ENCODE measurements at places on chromosomes 7 and 10.

GRCh38 chr7:116317907-116318306, 107.6 kb downstream of the TES start:
- DNase-seq: no peak

- no peak for DNase-seq
These were observed 12.6 kb upstream of the UBE2D1 start for GRCh38 chr10:58322072-58322834.

DNA sequence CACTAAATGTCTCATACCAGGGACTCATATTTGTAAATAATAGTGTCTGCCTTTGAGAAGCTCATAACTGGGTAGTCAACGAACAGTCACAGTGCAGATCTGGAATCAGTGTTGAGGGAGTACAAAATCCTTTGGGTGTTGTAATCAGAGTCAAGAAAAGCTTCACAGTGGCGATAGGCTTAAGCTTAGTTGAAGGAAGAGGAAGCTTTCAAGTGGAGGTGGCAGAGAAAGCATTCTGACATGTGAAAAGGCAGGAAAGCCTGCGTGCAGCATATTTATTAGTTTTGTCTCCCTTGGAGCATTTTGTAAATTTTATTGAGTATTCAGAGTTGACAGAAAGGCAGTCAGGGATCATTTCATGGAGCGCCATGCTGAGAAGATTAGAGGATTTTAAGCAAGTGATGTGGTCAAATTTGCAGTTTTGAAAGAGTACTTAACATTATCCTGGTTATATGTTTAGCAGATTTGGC, 104.9 kb downstream of the ADK start:
- DNase-seq: no peak

DNA sequence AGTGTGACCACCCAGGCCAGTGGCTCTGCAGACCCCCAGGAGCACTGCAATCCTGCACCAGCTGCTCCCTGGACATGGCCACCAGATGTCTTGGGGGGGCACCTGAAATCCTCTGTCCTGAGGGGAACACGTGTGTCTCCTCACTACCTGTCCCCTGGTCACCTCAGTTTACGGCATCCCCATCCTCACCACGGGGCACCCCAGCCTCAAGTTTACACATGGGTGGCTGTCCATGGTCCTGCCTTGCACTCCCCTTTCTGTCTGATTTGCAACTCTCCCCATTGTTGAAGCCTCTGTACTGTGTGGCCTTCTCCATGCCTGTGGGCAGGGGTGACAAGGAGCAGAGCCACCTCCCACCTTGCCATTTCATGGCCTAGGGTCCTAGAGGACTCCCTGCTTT, 67.2 kb downstream of the RAMP3 start:
- no peak for DNase-seq

DNA sequence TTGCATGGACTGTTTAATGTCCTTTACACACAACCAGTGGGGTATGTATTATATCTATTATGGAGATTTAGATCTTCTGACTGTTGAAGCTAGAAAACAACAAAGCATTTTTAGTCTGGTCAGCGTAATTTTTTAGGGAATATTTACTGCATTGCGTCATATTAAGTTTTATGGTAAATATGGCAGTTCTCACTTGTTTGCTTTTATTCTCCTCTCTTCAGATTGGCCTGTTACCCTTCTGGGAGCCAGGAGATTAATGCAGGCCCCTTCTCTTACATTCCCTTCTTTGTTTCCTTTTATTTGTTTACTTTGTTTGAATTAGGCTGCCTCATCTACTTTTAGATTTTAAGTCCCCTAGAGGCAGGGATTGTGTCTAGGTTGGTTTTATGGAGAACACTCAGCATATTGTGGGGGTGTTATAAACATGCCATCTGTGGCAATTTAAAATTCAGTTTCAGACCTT, 13.8 kb downstream of the UBE2D1 start:
- no peak for DNase-seq

DNA sequence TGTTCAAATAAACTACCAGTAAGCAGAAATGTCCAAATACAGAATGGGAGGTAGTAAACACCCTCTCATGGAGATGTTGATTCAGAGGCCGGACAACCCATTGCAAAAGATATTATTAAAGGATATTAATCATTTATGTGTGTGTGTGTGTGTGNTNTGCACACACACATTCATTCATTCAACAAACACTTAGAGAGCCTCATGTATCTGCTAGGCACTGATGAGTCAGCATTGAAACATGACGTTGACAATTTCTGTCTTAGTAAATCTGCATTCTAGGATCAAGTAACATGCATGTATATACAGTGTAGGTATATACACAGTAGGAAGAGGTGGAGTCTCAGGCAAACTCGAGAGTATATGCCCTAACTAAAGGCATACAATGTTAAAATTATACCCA, 187.0 kb downstream of the ZNF365 start:
- DNase-seq: no peak

GRCh38 chr10:77626266-77626935, 11.2 kb downstream of the KCNMA1 start:
- no peak for DNase-seq

GRCh38 chr10:11161910-11162309, 144.2 kb downstream of the CELF2 start:
- no peak for DNase-seq

DNA sequence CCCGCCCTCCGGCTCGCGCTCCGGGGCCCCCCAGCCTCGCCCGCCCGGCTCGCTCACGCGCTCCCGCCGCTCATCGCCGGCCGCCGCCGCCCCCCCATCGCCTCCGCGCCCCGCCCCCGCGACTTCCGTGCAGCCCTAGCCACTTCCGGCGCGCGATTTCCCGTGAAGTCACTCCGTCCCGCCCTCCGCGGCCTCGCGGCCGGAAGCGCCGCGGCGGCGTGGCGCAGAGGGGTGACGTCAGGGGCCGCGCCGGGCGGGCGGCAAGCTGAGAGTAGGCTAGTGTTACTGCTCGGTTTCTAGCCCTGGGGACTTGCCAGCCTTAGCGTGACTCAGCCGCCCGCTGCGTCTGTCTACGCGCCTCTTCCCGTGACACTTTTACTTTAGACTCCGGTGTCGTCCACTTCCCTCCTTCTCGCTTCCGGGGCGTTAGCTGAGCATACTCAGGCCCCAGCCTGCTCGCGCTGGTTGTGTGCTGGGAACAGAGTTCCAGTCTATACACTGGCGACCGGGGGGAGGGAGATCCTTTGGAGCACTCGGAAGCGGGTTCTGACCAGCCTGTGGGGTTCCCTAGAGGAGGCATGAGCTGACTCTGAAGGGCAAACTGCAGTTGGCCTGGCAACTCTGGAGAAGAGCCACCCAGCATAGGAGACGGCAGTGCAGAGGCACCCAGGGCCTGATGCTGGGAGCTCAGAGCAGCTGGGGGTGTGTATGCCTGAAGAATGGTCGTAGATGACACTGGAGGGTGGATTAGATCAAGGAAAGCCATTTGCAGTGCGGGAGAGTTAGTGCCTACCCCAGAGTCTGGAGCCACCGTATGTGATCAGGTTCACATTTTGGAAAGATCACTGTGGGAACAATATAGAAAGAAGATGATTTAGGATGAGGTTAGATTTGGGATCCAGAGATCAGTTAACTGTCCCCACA, at the start of gene PURB:
PURB (minus strand) TSS at position 137 of the 924 bp plus-strand sequence. CDS start 182 bp downstream, outside the sequence.
- DNase-seq: peak; percentile 97

DNA sequence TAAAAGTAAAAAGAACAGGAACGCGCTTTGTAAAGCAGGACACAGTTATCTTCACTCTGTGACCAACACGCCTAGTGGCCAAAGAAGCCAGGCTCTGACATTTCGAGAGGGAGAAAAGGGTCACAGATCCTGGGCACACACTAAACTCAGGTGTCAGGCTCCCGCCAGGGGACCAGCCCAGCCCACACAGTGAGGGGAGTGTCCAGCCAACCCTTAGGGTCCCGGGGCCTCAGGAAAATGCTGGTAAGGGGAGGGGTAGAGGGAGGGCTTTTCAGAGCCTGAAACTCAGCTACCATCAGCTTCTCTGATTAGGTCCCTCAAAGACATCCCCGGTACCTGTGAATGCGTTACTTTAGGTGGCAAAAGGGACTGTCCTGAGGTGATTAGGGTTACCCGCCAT, 16.6 kb downstream of the ANXA11 start:
- no peak for DNase-seq

- no peak for DNase-seq
These were observed 143.0 kb upstream of the HDAC9 start for GRCh38 chr7:18352339-18353255.

DNA sequence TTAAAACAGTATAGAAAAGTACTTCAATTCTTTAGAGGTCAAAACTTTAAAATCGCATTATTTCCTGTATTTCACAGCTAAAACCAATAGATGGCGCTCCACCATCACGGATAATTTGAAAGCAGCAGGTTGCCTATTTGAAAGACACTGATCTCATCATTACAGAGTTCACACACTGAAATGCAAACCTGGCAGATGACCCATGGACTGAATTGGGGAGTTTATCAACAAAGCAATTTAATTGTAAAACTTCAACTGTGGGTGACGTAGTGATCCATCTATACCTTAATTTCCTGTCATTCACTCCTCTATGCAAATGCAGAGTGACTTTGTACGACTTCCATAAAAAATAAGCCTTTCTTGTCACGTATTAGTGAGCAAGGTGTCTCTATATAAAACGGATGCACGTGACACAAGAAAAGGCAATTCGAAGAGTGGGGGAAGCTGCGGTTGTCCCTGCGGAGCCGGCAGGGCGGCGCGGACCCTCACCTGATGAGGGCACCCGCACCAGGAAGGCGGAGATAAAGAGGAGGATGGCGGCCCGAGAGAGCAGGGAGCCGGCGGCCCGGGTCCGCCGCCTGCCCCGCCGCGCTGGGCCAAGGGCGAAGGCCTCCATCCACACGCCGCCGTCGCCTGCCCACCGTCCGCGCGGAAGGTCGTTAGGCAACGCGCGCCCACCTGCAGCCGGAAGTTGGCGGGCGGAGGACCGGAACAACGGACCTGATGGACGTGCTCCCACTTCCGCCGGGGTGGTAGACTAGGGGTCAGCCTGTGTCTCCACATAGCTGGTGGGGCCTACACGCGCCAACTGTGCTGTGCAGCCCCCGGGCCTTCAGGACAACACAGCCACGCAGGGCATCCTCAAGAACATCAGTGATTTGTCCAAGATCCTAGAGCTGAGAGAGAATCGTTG, at the start of gene ZPBP:
ZPBP (minus strand) TSS at position 668 of the 913 bp plus-strand sequence; CDS start at position 616, 52 bp downstream.
- peak; percentile 35 for DNase-seq

DNA sequence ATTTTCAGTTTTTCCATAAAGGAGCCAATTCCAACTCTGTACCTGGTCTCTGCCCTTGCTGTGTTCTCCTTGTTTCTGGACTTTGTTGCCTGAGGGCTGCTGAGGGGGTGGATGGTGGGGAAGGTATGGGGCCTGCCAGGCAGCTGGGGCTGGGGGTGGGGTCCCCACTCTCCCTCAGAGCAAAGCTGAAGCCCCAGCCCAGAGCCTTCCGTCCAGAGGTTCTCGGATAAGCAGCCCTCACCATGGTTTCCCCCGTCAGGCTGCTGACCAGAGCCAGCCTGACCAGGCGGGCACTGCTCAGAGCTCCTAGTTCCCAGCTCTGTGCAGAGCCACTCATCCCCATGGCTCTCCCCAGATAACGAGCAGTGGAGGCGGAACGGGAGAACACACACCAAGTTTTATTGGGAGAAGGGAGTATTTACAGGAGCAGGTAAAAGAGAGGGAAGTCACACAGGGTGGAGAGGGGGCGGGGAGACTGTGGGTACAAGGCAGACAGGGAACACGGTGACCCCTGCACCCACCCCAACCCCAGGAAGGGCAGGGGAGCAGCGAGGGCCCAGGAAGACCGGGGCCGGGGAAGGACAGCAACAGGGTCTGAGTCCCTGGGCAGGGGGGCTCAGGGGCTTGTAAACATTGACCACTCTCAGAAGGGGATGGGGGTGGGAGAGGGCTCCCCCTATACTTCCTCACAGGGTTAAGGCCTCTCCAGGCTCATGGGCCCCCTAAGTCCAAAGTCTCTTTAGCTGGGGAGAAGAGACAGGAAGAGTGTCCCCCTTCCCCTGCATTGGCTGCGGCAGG, 5.8 kb downstream of the GNB2 start:
- no peak for DNase-seq

DNA sequence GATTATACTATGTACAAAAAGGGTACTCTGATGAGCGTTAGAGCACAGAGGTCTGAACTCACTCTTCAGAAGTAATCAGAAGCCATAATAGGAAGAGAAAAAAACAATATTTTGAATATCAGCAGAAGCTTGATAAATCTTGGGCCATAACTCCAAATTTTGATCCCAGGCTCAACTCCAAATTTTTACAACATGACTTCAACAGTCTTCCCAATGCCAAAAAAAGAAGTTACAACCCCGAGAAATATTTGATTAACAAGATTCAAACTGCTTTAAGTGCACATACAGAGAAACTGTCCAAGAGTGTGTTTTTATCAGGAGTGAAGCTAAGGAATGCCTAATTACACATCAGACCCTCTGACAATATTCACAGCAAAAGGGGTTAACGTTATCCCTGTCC, 7.5 kb downstream of the MPP7 start:
- DNase-seq: no peak

GRCh38 chr7:25897261-25897782, 254.7 kb upstream of the NFE2L3 start:
- no peak for DNase-seq

GRCh38 chr10:132886211-132887099, 55.9 kb downstream of the CFAP46 start:
- no peak for DNase-seq

GRCh38 chr10:184911-185310, 49.7 kb downstream of the ZMYND11 start:
- no peak for DNase-seq

DNA sequence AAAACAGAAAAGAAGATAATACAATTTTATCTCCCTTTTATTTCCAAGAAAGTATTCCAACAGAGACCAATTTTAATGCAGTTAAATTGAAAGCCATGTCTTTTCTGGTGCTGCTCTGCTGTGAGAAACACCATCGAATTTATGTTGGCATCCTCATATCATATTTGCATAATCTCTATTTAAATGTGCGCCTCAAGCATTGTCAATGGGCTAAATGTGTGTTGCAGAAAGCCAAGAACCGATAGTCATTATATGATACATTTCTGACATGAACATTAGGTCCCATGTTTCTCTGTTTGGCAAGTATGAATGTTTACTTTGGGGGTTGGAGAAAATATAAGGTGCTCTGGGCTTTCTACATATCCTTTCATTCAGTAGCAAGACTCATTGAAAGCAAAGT, 1023.5 kb upstream of the CELF2 start:
- DNase-seq: no peak

DNA sequence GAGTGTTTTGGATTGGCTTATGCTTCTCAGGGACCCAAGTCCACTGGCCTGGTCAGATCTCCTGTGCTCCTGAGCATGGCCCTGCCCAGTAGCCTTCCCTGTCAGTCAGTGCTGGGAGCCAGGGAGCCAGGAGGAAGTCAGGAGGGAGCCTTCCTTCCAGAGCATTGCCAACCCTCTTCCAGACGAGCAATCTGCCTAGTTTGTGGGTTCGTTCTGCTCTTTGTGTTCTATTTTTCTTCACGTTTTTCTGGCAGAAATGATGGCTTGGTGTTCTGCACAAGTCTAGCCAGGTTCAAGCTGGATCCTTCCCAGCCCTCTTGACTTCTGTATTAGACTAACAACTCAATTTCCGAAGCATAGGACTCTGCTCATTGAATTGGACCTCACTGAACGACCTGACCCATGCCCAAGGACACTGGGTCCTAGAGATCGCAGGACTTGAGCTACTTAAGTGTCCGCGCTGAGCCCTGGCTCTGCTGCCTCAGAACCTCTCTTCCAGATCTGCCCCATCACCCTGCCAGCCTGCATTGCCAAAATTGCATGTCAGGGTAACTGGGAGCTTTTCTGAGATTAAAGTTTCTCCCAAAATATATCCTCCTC, 76.2 kb upstream of the MPP7 start:
- DNase-seq: no peak

- DNase-seq: no peak
These were observed 5.7 kb downstream of the HOXA5 start for GRCh38 chr7:27137640-27138315.

All from stimulated activated CD4-positive, alpha-beta T cell treated with anti-CD3 and anti-CD28 coated beads, TNF-alpha, amount 100 ng/mL, for 4 hours (primary cell).